Stimulated activated naive B cell treated with anti-CD40 and anti-IgM and Interleukin-4, amounts not matched to agents 10 μg/mL and 1 μg/mL and 100 μg/mL, for 72 hours (primary cell): ENCODE measurements at places on chromosomes 7 and 10.
A peak's percentile ranks its signal among the peaks of the same experiment; 100 is the strongest.

DNA sequence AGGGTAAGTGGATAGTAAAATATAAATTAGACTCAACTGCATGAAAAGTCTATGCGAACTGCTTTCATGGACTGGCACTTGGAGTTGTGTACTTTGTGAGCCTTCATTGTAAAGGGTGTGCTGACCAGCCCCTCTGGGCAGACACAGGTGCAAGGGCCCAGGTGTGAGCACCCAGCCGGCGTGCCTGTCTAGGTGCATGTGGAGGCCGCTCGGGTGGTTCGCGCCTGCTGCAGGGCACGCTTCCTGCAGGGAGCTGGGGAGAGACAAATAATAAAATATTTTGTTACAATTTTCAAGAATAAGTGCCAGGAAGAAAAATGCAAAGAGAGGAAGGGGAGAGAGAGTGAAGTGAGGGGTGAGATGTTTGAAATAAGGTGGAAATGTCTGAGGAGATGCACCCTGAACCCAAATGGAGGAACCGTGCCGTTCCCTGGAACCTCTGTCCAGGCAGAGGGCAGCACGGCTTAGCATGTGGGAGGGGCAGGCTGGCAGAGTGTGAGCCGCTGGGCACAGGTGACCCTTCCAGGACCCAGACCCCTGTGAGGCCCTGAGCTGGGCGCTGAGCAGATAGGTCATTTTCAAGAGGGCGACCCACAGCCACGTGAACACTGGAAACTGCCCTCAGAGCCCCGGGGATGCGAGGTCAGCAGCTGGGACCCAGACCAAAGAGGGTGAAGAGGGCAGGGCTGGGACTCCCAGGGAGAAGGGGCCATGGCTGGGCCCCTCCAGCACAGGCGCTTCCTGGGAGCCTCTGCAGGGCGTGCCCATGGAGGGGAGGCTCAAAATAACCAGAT, 28.7 kb downstream of the RNF32 start:
- H3K36me3 ChIP-seq, result peaks cover 14% of the 10 kb centered on the region
- H3K4me1 ChIP-seq, result no peaks in the 10 kb centered on the region
- no peak overlapping the region for H3K27ac ChIP-seq
- no peak overlapping the region for H3K4me3 ChIP-seq

- no peak overlapping the region for H3K4me3 ChIP-seq
- no peak for DNase-seq
- no peaks in the 10 kb centered on the region for H3K36me3 ChIP-seq
Measured at GRCh38 chr7:38020121-38020785, 99.8 kb downstream of the EPDR1 start.

GRCh38 chr10:44879531-44879899, 31.6 kb upstream of the TMEM72 start:
- H3K27ac ChIP-seq, result no peak overlapping the region
- no peaks in the 10 kb centered on the region for H3K36me3 ChIP-seq
- H3K4me1 ChIP-seq, result peaks cover 20% of the 10 kb centered on the region
- DNase-seq, result no peak
- H3K27me3 ChIP-seq, result peaks cover 19% of the 10 kb centered on the region
- H3K4me3 ChIP-seq, result peak overlapping the region; percentile 90

DNA sequence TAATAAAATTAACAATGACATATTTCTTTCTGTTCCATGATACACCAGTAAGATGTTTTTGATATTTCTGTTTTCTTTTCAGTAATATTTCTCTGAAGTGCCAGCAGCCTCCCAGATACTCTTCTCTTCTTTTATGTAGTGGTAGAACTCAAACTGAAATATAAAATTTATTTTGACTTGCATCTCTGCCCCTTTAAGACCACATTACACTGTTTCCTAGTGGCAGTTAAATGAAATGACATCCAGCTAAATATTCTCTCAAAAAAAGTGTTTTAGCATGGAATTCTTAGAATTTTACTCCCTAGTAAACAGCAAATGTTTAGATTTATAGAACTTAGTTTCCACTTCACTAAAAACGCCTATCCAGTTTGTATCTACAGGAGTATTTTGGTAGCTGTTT, 237.2 kb upstream of the MTPN start:
- no peaks in the 10 kb centered on the region for H3K27me3 ChIP-seq
- no peak overlapping the region for H3K27ac ChIP-seq
- H3K36me3 ChIP-seq, result no peaks in the 10 kb centered on the region
- H3K4me1 ChIP-seq, result no peaks in the 10 kb centered on the region
- DNase-seq, result no peak

DNA sequence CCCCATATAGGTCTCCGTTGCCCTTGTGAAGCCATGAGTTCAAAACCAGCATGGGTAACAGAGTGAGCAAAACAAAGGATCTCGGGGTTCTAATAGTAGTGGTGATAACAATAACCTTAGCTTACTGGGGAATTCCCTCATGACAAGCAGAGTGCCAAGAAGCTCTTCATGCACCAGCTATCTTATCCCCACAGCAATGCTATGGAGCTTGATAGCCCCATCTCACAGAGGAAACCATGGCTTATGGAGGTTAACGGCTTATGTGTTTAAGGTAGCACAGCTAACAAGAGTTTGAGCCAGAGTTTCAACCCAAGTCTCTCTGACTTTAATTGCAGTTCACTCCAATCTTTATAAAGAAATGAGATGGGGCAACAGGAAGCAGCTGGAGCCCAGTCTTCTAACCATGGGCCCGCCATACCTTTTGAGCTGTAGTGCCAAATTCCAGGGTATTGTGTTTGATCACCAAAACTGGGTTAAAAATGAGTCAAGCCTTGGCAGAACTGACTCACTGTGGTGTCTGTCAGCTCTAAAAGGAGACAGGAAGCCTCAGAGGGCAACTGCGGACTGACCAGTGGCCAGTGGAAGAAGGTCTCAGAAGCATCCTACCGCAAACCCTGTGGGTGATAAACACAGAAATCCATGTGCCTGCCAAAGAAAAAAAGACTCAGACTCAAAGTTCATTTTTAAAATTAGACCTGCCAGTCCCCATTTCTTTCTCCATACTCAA, 16.5 kb upstream of the PLAU start:
- H3K36me3 ChIP-seq, result no peaks in the 10 kb centered on the region
- no peak overlapping the region for H3K4me3 ChIP-seq
- H3K27me3 ChIP-seq, result no peaks in the 10 kb centered on the region
- peaks cover 8% of the 10 kb centered on the region for H3K4me1 ChIP-seq
